Caco-2 (cell line): ENCODE measurements at places on chromosomes 13 and 19. TPM values are rescaled to one million over a fixed set of nuclear protein-coding genes. Genes with fewer than 3 reads are reported as not detected.

Gene PSMC4
- 183 and 196 TPM in 2 replicates for total RNA-seq

Gene FBXO27
- 3.4 and 3.8 TPM in 2 replicates for total RNA-seq

Gene PTGER1
- 0.20 and 0.74 TPM in 2 replicates for total RNA-seq

Gene FLT1
- 0.66 and 0.93 TPM in 2 replicates for total RNA-seq

Gene BEST2
- 0.27 TPM in 1 of 2 replicates, not detected in the other for total RNA-seq

Gene JAK3
- total RNA-seq, result not detected in 2 replicates

Gene CYP4F2
- not detected in 2 replicates for total RNA-seq

Gene SLAIN1
- 2.9 and 3.5 TPM in 2 replicates for total RNA-seq

Gene IZUMO2
- not detected in 2 replicates for total RNA-seq

Gene MEF2B
- 0.82 and 1.5 TPM in 2 replicates for total RNA-seq
